Fibroblast of skin of back (primary cell): ENCODE measurements at places on chromosomes 11 and 22.
A peak's percentile ranks its signal among the peaks of the same experiment; 100 is the strongest.

GRCh38 chr11:1776331-1776851, 12.7 kb upstream of the CTSD start:
- DNase-seq: no peak

DNA sequence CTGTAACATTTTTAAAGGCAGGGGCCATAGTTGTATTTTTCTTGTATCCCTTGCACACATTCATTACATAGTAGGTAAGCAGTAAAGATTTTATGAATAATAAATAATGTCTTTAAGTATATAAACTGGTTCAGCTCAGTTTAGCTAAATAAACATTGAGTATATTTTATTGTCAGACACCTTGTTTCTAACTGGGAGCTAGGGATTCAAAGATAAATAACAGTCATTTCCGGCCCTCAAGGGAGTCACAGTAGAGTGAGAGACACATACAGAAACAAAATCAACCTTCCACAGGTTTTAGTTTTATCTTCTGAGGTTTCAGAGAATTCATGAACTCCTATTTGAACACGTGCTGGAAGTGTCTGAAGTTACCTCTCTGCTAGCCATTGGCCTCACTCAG, 760.2 kb downstream of the DLG2 start:
- DNase-seq: no peak

- DNase-seq: peak; percentile 39
Measured at GRCh38 chr22:19836512-19836911, 18.2 kb downstream of the GNB1L start.

- DNase-seq: no peak
Measured at GRCh38 chr11:11844272-11844671, 2.5 kb downstream of the USP47 start.

GRCh38 chr22:41062146-41062545, 30.2 kb upstream of the EP300 start:
- peak; percentile 30 for DNase-seq

DNA sequence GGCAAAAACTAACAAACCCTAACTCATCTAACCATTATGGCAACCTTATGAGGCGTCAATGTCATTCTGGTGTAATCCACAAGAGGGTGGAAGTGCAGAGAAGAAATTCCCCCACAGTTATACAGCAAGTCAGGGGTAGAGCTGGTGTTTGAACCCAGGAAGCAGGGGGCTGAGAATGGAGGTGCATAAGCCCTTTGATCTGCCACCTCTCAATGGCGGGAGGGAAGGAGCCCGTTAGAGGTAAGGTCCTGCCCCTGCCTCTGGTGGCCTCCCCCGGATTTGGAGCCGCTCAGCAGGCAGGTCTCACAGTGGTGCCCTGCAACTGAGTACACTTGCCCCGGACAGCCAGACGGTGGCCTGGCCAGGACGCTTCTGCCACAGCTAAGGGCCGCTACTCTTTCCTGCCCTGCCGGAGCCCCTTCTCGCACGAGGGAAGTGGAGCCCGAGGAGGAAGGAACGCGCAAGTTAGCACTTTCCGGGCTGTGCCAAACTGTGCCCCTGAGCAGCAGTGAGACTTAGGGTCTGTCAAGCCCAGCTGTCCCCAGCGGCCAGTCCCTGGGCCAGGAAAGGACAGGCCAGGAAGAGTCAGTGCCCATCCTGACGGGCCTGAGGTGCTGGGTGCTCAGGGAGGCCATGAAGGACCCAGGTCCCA, 1.1 kb downstream of the FXYD2 start:
- DNase-seq: no peak
